Aorta (tissue), 5 donors: ENCODE measurements at places on chromosomes 3 and 15. TPM values are rescaled to one million over a fixed set of nuclear protein-coding genes. Genes with fewer than 3 reads are reported as not detected.

DNA sequence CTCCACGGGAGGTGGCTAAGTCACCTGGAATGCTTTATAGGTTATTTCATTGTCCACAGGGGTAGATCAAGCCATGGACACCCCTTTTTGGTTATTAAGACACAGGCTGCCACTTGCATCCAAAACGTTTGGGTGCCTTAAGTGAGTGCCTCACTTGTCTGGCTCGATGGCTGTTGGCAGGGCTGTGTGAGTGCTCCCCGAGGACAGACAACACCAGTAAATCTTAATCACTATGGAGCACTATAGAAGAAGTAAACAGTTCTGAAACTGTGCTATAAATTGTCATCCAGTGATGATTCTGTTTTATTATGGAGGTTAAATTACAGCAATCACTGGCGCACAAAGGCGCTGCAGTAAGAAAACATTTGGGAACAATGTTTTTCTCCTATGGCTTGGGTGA is 215.5 kb downstream of the CACNA2D3 start:
- no peaks in the 10 kb centered on the region for H3K27me3 ChIP-seq
- H3K36me3 ChIP-seq: no peaks in the 10 kb centered on the region
- no peak overlapping the region for H3K4me3 ChIP-seq
- H3K27ac ChIP-seq: no peak overlapping the region

DNA sequence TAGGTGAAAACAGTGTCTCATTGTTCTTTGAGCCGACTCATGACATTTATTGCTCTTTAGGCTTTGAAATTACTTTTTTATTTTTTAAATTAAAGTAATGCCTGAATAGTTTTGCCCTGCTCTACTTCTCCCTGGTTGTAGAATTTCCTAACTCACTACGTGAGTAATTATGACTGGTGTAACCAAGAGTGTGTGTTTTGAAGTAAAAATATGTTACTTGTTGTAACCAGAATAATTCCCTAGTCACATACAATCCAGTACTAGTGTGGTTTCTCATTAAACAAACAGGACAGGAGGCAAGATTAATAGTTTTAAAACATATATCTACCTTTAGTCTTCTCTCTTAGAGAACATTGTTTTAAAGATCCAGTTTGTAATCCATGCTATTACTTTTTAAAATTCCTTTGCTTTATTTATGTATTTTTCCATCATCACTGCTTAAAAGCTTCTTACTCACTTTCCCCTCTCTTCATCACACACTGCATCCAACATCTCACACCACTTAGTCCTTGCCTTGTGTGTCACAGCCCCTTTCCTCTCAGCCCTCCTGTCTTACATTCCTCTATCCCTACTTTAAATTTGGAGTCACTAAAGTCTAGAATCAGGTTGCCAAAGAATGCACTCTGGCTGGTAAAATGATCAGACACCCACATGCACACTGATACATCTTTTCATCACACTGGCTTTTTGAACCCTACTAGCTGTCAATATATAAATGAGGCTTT is 219.7 kb downstream of the WNT5A start:
- no peak overlapping the region for H3K27ac ChIP-seq
- no peaks in the 10 kb centered on the region for H3K36me3 ChIP-seq
- H3K4me3 ChIP-seq: no peak overlapping the region
- H3K4me1 ChIP-seq: no peaks in the 10 kb centered on the region
- no peaks in the 10 kb centered on the region for H3K27me3 ChIP-seq

DNA sequence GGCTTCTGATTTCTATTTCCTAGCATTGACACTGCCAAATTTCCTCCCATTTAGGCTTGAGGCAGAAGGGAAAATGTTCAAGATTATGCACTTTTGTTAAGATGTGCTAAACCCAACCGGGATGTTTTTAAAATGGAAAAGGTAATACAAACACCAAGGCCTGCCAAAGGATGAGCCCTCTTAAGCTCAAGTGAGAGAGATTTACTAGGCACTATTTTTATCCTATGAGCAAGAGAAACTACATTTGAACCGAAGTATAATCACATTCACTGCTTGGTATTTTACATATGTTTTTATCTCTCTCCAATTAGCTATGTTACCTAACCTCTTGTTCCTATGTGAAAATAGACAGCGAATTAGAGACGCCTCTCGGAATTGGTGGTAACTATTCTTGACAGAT is 295.8 kb downstream of the GABRB3 start:
- H3K4me3 ChIP-seq: no peak overlapping the region
- no peak for DNase-seq
- H3K27ac ChIP-seq: no peak overlapping the region
- no peaks in the 10 kb centered on the region for H3K36me3 ChIP-seq
- H3K4me1 ChIP-seq: no peaks in the 10 kb centered on the region

GRCh38 chr3:195080125-195080524 is 190.8 kb downstream of the XXYLT1 start:
- no peaks in the 10 kb centered on the region for H3K27me3 ChIP-seq
- no peaks in the 10 kb centered on the region for H3K4me1 ChIP-seq
- no peaks in the 10 kb centered on the region for H3K36me3 ChIP-seq
- H3K27ac ChIP-seq: no peak overlapping the region

DNA sequence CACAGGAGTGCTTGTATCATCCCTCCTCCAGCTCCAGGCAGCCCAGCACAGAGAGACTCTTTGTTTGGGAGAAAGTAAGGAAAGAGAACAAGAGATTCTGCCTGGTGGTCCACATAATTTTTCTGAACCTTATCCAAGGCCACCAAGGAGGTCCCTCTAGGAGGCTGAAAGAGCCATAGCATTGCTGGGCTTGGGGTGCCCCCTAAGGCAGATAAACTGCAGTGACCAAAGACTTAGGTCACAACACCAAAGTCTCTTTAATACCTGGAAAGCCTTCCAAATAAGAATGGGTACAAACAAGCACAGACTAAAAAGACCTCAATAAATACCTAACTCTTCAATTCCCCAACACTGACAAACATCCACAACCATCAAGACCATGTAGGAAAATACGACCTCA is 310.2 kb upstream of the PPP2R3A start:
- no peak for DNase-seq
- H3K36me3 ChIP-seq: no peaks in the 10 kb centered on the region
- no peak overlapping the region for H3K27ac ChIP-seq

DNA sequence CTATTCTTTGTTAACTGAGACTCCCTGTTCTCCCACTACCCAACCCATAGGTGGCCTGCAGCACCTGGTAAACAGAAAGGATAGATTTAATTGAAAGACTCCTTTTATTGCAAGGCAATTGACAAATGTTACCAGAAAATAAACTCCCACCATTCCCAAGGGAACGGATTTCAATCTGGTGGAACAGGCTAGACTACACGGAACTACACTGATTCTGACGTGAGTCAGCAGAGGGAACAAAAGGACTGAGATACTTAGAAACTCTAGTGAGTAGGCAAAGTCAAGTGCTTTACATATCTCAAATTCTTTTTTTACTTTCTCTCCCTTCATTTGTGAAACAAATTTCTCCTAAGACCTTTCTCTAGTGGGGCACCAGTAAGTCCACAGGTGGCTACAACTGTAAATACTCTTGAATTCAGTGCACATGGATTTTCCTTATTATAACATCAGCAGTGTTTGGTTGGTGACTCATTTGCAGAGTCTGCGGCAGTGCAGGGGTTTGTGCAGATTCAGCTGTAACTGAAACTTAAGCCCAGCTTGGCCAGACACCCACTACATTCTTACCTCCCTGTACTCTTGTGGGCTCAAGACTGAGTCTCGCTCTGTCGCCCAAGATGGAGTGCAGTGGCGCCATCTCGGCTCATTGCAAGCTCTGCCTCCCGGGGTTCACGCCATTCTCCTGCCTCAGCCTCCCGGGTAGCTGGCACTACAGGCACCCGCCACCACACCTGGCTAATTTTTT is 34.3 kb upstream of the PLSCR2 start:
- peak; percentile 55 for DNase-seq
- H3K36me3 ChIP-seq: no peaks in the 10 kb centered on the region
- H3K4me3 ChIP-seq: no peak overlapping the region
- H3K27ac ChIP-seq: no peak overlapping the region

GRCh38 chr15:80208758-80209734 is 43.0 kb downstream of the CTXND1 start:
- no peak overlapping the region for H3K4me3 ChIP-seq
- H3K36me3 ChIP-seq: no peaks in the 10 kb centered on the region
- H3K27me3 ChIP-seq: no peaks in the 10 kb centered on the region
- H3K4me1 ChIP-seq: no peaks in the 10 kb centered on the region
- no peak overlapping the region for H3K27ac ChIP-seq

DNA sequence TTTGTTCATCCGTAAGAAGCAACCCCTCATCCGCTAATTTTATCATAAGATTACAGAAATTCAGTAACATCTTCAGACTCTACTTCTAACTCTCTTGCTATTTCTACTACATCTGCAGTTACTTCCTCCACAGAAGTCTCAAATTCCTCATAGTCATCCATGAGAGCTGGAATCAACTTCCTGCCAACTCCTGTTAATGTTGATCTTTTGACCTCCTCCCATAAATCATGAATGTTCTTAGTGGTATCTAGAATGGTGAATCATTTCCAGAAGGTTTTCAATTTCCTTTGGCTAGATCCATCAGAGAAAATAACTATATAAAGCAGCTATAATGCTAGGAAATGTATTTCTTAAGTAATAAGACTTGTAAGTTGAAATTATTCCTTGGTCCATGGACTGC is 115.1 kb downstream of the TAFA4 start:
- H3K27ac ChIP-seq: no peak overlapping the region
- no peak for DNase-seq
- no peaks in the 10 kb centered on the region for H3K4me1 ChIP-seq
- H3K4me3 ChIP-seq: no peak overlapping the region
- no peaks in the 10 kb centered on the region for H3K27me3 ChIP-seq

GRCh38 chr3:188077160-188077799 is 76.7 kb upstream of the LPP start:
- no peaks in the 10 kb centered on the region for H3K4me1 ChIP-seq
- no peak overlapping the region for H3K27ac ChIP-seq
- no peak overlapping the region for H3K4me3 ChIP-seq
- H3K27me3 ChIP-seq: no peaks in the 10 kb centered on the region

Gene PDE8A
- total RNA-seq: 68.8 TPM

Gene ADAMTS9
- total RNA-seq: 212 TPM
